Osteocyte (in vitro differentiated cells): ENCODE measurements at places on chromosomes 5 and 9. TPM values are rescaled to one million over a fixed set of nuclear protein-coding genes. Genes with fewer than 3 reads are reported as not detected.

DNA sequence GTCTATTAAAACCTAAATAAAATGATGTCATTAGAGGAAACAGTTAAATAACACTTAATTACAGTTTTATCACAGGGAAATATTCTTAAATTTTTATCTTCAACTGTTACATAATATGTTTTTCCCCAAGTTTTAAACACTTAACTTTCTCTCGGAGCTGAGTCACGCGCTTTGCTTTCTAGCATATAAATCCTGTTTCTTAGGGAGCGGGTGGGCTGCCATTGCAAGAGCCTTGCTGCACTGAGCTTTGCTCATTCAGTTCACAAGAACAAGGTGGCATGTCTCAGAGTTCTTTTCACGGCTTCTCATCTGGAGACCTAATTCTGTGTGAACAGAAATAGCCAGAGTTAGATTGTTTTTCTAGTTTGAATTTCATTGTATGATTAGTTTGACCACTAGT, 166.1 kb downstream of the ZSWIM6 start:
- no peak for DNase-seq

Gene FUT7
- total RNA-seq: 0.13 TPM in 1 of 2 replicates, not detected in the other

GRCh38 chr5:150153957-150154617, 1.6 kb downstream of the PDGFRB start:
- DNase-seq: no peak

DNA sequence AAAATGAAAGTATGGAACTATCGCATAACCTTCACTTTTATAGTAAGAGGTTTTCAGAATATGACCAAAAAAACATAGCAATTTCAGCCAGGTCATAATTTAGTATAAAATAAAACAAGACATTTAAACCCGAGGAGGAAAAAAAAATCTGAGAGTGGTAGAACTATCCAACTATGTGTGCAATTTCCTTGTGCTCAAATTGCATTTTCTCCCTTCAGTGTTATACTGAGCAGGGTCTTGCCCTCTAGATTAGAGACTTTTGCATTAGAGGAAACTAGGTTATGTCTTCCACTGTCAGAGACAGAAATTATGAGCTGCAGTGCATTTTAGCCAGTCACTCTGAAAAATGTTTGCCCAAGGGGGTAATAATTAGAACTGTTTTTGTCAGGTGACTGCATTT, 330.6 kb downstream of the NR2F1-AS1 start:
- DNase-seq: no peak

Gene CCDC192
- total RNA-seq: not detected in 2 replicates
